NCI-H1930 (cell line): ENCODE measurements at places on chromosomes 1 and 21.

DNA sequence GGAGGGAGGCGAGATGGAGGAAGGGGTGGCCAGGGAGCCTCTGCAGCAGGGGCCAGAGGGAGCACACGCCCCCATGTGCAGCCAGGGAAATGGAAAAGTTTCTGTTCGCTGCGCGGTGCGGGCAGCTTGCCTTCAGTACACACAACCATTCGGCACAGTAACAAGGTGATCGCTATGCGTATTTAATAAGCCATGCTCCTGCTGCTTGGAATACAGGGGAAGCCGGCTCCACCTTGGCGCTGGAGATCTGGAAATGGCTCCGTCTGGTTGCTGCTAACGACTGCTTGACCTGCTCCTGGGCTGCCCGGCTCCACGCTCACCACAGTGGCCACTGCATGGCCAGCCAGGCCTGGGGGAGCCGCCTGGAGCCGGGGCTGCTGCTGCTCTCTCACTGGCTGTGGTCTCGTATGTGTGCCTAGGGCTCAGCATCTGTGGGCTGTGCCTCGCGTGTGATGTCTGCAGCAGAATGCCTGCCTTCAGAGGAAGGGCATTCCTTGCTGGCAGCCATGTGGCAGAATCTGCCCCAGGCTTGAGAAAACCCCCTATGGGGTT is 86.4 kb upstream of the ACTL8 start:
- DNase-seq: no peak

DNA sequence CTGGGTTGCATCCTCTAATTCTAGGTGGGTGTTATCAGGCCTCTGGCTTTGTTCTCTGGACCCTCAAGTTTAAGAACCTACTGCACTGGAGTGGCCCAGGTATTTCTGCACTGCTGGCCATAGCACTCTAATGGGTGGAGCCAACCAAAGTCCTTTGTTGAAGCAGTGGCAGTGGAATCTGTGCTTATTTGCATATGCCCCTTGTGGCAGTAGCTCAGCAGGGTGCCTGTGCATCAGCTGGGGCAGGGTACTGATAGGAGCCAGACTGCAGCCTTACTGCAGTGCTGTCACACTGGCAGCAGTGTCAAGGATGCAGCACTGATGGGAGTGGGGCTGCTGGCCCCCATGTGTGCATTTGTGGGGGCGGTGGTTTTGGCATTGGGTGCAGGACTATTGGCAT is 660.6 kb downstream of the LRRIQ3 start:
- no peak for DNase-seq

DNA sequence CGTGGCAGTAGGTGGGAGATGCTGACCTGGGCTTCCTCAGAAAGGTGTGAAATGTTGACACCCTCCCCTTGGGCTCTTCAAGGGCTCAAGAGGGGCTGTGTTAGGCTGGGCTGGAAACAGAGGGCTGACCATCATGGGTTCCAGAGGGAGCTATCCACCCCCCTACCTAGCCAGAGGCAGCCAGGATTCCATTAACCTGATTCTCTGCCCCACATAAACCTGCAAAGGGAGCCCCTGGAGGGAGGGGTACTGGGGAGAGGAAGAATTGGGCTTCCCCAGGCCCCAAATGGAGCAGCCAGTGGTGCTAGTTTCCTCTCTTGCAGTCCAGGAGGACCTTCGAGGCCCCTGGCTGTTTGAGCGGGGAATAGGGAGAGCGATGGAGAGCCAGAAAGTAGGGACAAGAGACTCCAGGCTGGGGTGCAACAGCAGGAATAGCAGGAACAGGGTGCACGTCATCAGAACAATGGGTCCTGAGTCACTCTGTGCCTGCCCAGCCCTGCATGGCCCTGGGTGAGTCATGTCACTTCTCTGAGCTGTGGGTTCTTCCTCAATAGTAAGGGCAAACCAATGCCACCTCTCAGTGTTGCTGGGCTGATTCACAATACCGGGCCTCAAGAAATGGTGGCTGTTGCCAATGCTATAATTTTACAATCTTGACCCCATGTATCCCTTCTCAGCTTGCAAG is 121.2 kb downstream of the EPHB2 start:
- no peak for DNase-seq

GRCh38 chr1:92485381-92486250 is 1.1 kb downstream of the GFI1 start:
- DNase-seq: peak; percentile 64

- no peak for DNase-seq
Measured at GRCh38 chr1:210770396-210770984, 363.5 kb downstream of the KCNH1 start.

- no peak for DNase-seq
Measured at GRCh38 chr1:205225901-205226765, 1.6 kb upstream of the TMCC2 start.

GRCh38 chr1:151156515-151156819 is at the start of gene TNFAIP8L2:
TNFAIP8L2 (plus strand) TSS chr1:151156649; CDS start chr1:151158698, 2,049 bp downstream.
- DNase-seq: no peak

- no peak for DNase-seq
Measured at GRCh38 chr1:27021354-27022031, 8.8 kb upstream of the TENT5B start.
